Stimulated activated CD4-positive, alpha-beta T cell treated with anti-CD3 and anti-CD28 coated beads, Interleukin-2, amount 100 ng/mL, for 24 hours (primary cell): ENCODE measurements at places on chromosomes 5 and 9.
A peak's percentile ranks its signal among the peaks of the same experiment; 100 is the strongest.

DNA sequence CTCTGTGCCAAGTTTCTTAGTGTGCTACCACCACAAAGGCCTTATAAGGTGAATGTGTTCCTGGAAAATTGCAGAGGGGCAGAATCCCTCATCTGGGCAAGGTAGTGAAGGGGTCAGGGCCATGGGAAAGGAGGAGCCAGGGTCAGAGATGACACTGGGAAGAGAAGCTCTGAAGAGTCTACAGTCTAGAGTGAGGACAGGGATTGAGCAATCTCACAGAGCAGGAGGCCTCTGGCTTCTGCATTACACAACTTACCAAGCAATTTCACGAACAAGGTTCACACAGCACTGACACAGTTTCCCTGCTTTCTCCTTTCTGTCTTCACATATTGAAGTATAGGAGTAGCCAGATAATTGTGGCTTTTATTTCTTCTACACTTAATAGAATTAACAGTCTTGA lies 24.5 kb upstream of the IDNK start:
- no peak for DNase-seq

DNA sequence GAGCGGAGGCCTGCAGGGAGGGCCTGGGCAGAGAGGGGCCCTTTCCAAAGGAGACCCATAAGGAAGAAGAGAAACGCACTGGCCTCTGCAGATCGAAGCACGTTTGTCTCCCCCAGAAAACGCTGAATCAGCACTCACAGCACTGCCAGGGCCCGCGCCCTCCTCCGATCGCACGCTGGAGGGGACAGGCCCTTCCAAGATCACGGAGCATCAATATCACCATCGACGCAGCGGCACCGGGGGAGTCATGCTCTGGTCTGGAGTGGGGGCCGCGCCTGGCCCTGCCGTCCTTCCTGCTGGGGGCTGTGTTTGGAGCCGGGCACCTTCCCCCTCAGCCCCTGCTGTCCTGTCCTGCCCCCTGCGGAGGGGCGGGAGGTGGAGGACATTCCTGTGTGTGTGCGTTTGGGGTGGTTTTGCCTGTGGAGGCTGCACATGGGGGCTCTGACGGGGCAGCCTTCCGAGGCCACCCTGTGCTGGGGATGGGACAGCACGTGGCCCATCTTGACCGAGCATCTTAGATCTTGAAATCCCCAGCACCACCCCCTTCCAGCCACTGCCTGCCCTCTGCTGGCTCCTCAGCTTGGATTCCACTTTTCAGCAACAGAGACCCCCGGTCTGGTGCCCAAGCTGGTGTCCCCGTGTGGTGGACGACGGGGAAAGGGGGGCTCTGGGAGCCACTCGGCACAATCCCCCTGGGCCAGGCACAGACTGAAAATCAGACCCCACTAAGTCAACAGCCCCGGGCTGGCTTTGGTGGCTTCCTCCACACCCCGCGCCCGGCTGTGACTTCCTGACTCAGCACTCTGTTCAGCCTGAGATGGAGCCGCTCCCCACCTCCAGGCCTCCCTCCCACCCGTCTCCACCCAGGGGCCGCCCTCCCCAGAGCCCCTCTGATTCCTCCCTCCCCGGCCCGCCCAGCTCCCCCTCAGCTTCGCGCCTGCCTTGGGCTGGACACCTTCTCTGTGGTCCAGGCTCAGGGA lies 8.3 kb downstream of the TMEM250 start:
- peak; percentile 59 for DNase-seq

GRCh38 chr5:118407958-118408357 lies 580.4 kb downstream of the DTWD2 start:
- DNase-seq = no peak

- DNase-seq = no peak
Observed at GRCh38 chr9:79799691-79800335, 228.0 kb downstream of the TLE4 start.

- DNase-seq = no peak
Observed at GRCh38 chr9:106930477-106930876, 67.5 kb downstream of the ZNF462 start.

GRCh38 chr9:33125871-33126823 lies 41.0 kb downstream of the B4GALT1 start:
- DNase-seq = no peak

- DNase-seq = no peak
Observed at GRCh38 chr9:33288828-33289483, 1.4 kb upstream of the NFX1 start.

GRCh38 chr9:108842610-108843295 lies 13.0 kb downstream of the ACTL7B start:
- no peak for DNase-seq

DNA sequence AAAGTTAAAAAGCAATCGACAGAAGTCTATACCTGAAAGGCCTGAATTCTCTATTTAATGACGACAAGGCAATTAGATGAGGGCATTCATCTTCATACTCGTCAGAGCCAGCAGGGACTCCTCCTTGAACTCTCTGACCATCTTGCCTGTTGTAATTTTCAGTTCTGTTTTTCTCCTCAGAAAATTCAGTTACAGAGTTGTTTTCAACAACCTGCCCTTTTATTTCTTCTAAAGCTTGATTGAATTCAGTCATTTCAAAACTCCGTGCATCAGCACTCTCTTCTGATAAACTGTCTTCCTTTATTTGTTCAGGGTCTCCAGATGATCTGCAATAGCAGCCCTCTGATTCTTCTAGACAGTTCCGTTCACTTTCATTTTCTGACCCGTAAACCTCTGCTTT lies 15.6 kb downstream of the RIOK2 start:
- no peak for DNase-seq
